Heart left ventricle (tissue), 16 donors: ENCODE measurements at places on chromosomes 12 and 14. TPM values are rescaled to one million over a fixed set of nuclear protein-coding genes. Genes with fewer than 3 reads are reported as not detected.

The FOXN4 gene
- not detected for total RNA-seq

The MYH7 gene
- 23,772 TPM for total RNA-seq

The CACNA1C gene
- total RNA-seq: 191 TPM

The RTL1 gene
- total RNA-seq: not detected

The ASCL1 gene
- not detected for total RNA-seq

The SCNN1A gene
- 3.9 TPM for total RNA-seq

The FZD10 gene
- not detected for total RNA-seq

The NUDT4 gene
- total RNA-seq: 350 TPM

The IFNG gene
- total RNA-seq: not detected

The FAIM2 gene
- total RNA-seq: 7.7 TPM

The ALX1 gene
- not detected for total RNA-seq

The USP5 gene
- total RNA-seq: 93.9 TPM

The PAPLN gene
- total RNA-seq: 4.4 TPM

The NTF3 gene
- total RNA-seq: 0.51 TPM

The SPRYD4 gene
- 3.0 TPM for total RNA-seq

The KIF5A gene
- 0.13 TPM for total RNA-seq

The LAG3 gene
- total RNA-seq: 0.25 TPM

The KRT85 gene
- not detected for total RNA-seq

The HOXC6 gene
- not detected for total RNA-seq

The HAL gene
- not detected for total RNA-seq

The SPX gene
- 13.5 TPM for total RNA-seq

The LMO3 gene
- total RNA-seq: 0.96 TPM

The ARHGEF25 gene
- total RNA-seq: 5.5 TPM

The OR4N5 gene
- not detected for total RNA-seq

The B4GALNT3 gene
- 29.8 TPM for total RNA-seq

The CLEC6A gene
- total RNA-seq: not detected

The POTEM gene
- not detected for total RNA-seq

The PRPH gene
- not detected for total RNA-seq

The GAS2L3 gene
- total RNA-seq: 1.0 TPM

The TMCC3 gene
- 2.6 TPM for total RNA-seq

The TDG gene
- 10.7 TPM for total RNA-seq

The OTX2 gene
- total RNA-seq: not detected

The KRT79 gene
- total RNA-seq: not detected

The CLEC9A gene
- not detected for total RNA-seq

The ATG2B gene
- total RNA-seq: 9.1 TPM

The KRT6C gene
- total RNA-seq: not detected

The ASIC1 gene
- 0.31 TPM for total RNA-seq

The ACOT4 gene
- 1.0 TPM for total RNA-seq

The RFLNA gene
- total RNA-seq: 0.17 TPM
